Activated CD8-positive, alpha-beta memory T cell treated with anti-CD3 and anti-CD28 coated beads for 48 hours (primary cell): ENCODE measurements at places on chromosomes 13 and 19.

DNA sequence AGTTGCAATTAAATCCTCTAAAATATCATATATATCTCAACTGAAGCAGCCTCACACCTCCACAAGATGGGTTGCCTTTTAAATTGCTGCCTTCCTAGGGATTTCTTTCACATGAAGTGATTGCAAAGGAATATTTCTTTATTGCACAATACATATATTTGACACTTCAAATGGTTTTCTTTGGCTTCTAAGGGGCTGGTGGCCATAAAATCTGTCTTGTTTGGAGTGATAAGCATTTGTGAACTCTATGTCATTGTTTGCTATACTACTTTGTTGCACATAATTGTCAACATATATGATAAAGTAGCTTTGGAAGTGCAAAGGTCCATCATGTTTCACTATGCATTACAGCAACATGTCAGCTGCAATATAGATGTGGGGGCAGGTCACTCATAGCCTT is 2380.9 kb downstream of the PCDH9 start:
- DNase-seq: no peak

- DNase-seq: no peak
Measured at GRCh38 chr19:17681505-17682125, 6.5 kb downstream of the UNC13A start.

- DNase-seq: peak; percentile 64
Measured at GRCh38 chr13:30744056-30744680, 8.8 kb downstream of the ALOX5AP start.

DNA sequence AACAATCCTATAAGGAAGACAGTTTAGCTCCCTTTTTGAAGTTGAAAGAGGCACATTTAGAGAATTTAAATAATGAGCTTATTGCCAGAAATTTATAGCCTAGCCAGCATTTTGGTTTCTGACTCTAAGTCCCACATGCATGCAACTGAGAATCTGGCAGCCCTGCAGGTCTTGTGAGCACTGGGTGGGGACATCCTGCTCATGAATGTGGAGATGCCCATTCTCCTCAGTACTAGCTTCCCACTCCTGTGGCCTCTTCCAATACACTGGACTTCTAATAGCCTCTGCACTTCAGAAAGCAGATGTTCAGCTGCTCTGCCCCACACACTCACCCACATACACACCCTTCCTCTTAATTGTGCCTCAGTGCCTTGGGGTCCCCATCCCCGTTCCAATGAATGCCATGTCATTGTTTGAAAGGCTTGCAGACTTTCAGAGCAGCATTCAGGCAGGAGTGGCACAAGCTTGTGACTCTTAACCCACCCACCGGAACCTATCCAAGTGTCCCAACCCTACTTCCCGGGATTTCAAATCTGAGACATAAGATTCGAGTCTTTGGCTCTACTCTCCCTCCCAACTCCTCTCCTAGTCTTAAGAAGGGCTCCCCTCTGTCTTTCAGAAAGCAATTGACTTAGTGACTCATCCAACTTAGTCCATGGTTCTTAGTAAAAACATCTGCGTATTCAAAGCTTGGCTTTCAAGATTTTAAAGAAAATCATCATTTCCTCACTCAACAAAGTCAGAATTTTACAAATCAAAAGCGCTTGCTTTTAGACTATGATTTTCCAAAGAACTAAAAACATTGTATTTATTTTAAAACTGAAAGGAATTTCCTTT is 80.0 kb upstream of the FREM2 start:
- DNase-seq: no peak

- DNase-seq: no peak
Measured at GRCh38 chr13:35475960-35476943, at the start of gene MAB21L1. Gene MAB21L1 (minus strand): TSS chr13:35476689. CDS start chr13:35476138, 551 bp downstream.

DNA sequence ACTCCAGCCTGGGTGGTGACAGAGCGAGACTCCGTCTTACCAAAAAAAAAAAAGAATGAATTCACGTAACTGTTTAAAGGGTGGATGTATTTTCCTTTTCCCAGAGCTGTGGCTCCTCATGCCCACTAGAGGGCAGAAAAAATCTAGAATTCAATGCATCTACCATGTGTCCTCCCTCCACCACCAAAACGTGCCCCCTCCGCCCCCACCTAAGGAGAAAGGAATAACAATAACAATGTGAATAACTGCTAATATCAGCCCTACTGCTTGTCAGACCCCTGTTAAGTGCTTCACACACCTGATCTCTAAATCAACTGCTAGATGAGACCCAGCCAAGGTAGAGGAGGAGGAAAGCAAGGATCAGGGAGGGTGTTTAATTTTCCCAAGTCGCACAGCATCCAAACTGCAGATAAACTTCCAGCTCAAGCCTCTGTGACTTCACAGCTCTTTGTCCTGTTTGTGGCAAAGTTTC is 20.2 kb upstream of the PNMA8B start:
- DNase-seq: no peak

GRCh38 chr13:28035146-28035782 is 46.8 kb upstream of the URAD start:
- no peak for DNase-seq

DNA sequence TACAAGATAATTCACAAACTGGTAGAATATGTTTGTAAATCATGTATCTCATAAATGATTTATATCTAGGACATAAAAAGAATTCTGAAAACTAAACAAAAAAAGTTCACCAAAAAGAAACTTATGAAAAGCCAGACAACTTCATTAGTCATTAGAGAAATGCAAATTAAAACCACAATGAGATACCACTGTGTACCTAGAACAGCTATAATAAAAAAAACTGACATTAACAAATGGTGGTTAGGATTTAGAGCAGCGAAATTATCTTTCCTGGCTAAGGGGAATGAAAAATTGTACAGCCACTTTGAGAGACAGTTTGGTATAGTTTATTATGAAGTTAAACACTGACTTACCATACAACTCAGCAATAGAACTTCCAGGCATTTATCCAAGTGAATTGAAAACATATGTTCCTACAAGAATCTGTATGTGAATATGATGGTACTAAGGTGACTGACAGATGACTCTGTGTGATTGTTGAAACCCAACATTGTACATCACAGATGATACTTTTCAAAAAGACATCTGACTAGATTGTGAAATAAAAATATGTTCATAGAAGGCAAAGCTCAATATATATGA is 41.8 kb downstream of the UGGT2 start:
- DNase-seq: no peak

- DNase-seq: no peak
Measured at GRCh38 chr13:34522808-34523207, 419.3 kb upstream of the NBEA start.

DNA sequence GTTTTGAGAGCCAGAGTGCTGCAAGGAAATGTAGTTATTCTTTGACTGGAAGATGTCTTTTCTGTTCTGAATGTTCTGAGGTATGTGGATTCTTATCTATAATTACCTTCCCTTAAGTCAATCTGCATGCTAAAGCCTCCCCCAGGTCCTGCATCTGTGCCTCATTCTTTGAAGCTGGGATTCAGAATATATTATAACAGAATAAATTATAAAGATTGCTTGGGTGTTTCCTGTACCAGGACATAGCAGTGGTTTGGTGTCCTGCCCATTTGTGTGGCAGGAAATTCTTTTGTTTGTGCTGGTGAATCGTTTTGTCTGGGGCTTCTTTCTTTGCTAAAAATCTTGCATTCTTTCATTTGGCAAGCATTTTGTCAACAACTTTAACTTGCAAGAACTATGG is 60.2 kb downstream of the ITGBL1 start:
- DNase-seq: no peak

DNA sequence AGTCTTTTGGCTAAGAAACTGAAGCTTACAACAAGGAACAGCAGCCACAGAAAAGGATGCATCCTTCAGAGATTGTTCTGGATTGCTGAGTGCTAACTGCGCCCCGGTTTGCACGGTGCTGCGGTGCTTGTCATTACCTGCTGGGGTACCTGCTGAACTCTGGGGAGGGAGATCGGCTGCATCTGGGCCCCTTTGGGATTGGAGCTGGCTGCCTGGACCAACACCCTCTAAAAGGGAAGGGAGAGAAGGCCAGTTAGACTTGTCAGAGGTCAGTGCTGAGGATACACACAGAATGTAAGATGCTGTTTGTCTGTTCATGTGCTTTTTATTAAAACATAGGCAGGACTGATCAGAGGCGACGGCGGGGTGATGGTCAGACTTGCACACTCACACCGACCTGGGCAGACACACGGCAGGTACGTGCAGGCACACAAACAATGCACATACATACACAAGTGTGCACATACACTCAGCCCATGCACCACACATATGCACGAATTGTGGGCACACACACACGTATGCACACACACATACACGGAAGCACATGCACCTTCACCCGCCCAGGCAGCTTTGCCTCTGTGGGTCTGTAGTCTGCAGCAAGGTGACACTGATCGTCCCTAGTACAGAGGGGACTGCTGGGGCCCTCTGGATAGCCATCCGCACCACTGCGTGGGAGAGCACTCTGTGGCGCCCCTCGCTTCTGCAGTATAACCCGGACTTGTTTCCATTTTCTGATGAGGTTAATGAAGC is 66.1 kb downstream of the RFX2 start:
- DNase-seq: no peak

GRCh38 chr19:38264486-38265212 is at the start of gene SPINT2:
Gene SPINT2 (plus strand): TSS chr19:38264573. CDS start chr19:38264893, 320 bp downstream.
- DNase-seq: peak; percentile 17

- DNase-seq: no peak
Measured at GRCh38 chr13:80083853-80084676, 256.9 kb downstream of the SPRY2 start.

DNA sequence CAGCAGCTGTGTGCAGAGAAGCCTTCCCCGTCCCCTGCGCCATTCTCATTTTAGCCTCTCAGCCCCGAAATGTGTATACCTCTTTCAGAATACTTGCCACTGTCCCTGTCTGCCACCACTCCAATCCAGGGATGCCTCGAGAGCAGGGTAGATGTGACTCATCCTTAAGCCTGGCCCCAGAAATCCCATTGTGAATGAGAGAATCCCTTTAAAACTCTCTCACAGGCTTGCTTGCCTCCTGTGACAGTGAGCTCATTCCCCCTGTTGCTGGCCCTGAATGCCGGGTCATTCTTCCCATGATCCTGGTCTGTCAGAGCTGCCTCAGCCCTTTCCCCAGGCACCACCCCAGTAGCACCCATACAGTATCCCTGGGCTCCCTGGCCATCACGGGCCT is 9.6 kb downstream of the AP2A1 start:
- DNase-seq: no peak

DNA sequence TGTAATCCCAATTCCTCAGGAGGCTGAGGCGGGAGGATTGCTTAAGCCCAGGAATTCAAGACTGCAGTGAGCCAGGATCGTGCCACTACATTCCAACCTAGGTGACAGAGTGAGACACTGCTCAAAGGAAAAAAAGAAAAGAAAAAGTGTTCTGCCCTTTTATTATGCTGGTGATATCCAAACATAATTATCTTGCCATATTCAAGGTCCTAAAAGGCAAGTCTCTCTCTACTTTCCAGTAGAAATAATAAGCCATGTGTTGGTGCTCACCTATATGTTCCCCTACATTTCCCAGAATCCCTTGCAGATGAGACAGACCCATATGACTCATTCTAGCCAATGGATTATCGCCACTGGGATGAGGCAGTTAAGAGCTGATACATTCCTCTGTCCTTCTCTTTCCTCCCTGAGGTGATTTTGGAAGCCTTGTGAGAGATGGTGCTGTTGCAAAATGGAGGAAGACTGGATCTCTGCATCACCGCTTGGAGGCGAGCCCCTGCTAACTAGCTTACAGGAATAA is 58.3 kb upstream of the MRI1 start:
- DNase-seq: no peak

- no peak for DNase-seq
Measured at GRCh38 chr13:33101835-33102234, 85.6 kb downstream of the KL start.

GRCh38 chr13:38630780-38631179 is 56.1 kb upstream of the FREM2 start:
- no peak for DNase-seq

DNA sequence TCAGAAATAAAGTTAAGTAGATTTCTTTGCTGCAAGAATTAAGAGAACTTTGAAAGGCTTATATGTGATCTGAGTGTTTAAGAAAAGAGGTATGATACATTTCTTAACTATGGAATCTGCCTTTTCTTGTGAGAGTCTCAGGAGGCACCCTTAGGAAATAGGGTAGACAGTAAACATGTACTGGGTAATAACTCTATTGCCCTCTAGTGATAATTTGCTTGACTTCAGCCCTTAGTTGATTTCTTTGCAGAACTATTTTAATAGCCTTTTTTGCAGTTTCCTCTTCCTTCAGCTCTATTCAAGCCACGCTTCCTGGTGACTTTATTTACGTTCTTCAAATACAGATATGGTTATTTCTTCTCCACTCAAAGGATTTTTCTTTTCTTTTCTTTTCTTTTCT is 37.0 kb upstream of the CCNA1 start:
- DNase-seq: no peak

DNA sequence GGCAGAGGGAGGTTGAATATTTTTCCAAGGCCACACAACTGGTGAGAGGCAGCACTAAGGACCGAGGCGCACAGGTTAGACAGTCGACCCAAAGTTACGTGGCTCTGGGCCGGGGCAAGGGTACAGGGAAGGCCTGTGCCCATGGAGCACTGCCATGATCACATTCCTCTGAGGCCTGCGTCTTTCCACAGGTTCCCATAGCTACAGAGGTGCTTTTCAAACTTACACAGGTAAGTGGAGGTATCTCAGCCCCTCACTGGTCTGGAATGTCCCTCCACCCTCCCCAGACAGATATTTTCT is 814 bp downstream of the ZNF211 start:
- DNase-seq: no peak

GRCh38 chr13:75329097-75329496 is 152.9 kb downstream of the TBC1D4 start:
- DNase-seq: no peak

DNA sequence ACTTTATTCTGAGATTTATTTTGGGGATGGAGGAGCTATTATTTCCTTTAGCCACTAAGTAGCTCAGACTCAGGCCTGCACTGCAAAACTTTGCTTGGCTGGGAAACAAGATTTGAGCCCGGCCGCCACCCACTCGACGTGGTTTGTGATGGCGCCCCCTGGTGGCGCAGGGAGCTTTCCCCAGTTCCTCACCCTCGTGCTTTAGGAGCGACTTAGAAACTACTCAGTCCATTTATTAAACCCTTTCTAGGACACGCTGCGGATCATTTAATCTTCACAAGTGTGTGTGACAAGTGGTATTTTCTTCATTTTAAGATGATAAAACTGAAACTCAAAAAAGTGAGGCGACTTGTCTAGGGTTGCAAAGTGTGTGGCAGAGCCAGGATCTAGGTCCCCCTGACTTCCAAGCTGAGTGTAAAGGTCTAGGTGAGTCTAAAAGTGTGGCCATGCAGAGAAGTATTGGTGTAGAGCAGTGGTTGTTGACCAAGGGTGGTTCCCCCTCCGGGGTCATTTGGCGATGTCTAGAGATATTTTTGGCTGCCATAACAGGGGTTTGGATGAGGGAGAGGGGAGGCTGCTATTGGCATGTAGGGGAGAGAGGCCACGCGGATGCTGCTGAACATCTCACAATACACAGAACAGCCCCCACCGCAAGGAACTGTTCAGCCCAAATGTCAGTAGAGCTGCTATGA is 2.2 kb downstream of the CXCL17 start:
- DNase-seq: peak; percentile 78

DNA sequence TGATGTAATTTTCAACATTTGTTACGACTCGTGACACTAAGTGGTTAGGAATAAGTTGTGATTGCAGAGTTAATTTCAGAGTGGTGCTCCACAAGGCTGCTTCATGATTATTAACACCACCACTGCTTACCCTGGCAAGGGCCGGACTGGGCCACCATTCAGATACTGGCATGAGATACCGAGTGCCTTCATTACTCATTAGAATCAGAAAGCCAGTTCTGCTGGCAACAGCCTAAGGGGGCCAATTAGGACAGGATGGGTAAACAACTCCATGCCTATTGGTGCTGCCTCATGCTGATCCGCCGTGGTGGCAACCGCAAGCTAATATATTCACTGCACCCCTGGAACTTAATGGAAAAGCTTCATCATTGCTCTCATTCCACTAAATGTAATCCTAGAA is 575.1 kb downstream of the EFNB2 start:
- DNase-seq: no peak
